Naive thymus-derived CD4-positive, alpha-beta T cell (primary cell): ENCODE measurements at places on chromosomes 6 and 20.

DNA sequence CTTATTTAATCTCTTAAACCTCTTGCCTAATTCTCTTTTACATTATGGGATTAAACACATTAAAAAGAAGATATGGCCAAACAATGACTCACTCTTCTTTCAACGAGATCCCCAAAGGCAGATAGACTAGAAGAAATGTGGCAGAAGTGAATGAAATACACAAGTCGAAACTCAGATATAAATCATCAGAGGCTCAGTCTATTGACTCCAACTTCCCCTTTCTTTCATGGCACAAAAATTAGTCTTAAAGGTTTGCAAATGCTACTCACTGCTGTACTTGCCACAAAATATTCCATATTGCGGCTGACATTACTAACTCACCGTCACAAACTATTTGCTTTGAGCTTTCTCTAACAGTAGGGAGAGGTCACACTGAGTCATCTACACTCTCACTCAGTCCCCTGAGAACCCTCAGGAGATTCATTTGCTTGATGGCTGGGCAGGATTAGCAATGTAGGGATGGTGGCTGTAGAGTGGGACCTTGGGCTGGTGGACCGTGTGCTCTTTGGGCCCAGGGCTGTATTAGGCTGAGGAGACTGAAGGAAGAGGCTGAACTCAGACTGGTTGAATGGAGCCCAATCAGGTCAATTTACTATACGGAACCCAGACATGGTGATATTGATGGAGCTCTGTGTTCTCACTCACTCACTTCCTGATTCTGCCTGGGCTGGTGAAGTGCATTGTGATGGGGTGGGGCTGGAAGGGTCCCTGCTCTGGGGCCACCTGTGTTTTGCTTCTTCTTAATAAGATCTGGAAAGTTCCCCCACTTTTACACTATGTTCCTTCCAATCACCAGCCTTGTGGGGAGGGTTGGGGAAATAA is 42.8 kb upstream of the UBR2 start:
- H3K4me1 ChIP-seq: no peaks in the 10 kb centered on the region
- H3K27me3 ChIP-seq: no peaks in the 10 kb centered on the region
- H3K36me3 ChIP-seq: no peaks in the 10 kb centered on the region

DNA sequence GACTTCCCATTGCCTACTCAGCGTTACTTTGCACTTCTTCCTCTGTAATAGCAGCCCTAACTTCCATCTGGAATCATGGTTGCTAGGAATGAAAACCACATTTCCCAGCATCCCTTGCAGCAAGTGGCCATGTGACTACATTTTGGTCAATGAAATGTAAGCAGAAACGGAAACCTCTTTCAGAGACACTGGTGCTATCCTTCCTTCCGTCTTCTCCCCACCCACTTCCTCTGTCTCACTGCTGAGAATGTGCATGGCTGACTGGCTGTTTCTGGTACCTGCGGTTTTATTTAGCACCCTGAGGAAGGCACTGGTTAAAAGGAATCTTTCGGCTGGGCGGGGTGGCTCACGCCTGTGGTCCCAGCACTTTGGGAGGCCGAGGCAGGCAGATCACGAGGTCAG is 107.4 kb downstream of the SCML4 start:
- H3K27ac ChIP-seq: peak overlapping the region; percentile 49
- H3K4me3 ChIP-seq: no peak overlapping the region
- H3K36me3 ChIP-seq: no peaks in the 10 kb centered on the region
- DNase-seq: peak; percentile 84
- H3K4me1 ChIP-seq: peaks cover 57% of the 10 kb centered on the region

GRCh38 chr6:164628302-164628931 is 681.0 kb downstream of the C6orf118 start:
- no peak overlapping the region for H3K27ac ChIP-seq
- no peak for DNase-seq
- H3K4me3 ChIP-seq: no peak overlapping the region
- no peaks in the 10 kb centered on the region for H3K4me1 ChIP-seq
- H3K36me3 ChIP-seq: no peaks in the 10 kb centered on the region
- no peaks in the 10 kb centered on the region for H3K27me3 ChIP-seq

DNA sequence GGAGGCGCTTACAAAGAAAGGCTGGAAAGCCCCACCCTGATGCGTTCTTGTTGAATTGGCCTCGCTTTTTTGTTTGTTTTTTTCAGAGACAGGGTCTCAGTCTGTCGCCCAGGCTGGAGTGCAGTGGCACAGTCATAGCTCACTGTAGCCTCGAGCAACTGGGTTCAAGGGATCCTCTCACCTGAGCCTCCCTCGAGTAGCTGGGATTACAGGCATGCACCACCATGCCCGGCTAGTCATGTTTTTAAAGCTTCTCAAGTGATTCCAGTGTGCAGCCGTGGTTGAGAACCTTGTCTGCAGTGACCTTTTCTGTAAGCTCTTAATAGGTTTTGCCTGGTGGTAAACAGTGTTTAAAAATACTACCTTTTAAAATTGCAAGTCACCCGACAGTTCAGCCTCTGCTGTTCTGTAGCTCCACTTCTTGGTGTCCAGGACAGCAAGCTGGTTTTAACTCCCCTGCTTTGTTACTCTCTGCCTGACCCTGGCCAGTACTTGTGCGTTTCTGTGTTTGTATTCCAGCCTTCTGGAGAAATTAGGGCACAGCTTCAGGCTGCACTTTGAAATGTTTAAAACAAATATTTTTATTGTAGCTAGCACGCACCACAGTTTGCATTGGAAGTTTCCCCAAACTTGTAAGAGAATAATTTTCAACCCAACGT is 54.4 kb downstream of the KDM1B start:
- H3K4me3 ChIP-seq: no peak overlapping the region
- no peaks in the 10 kb centered on the region for H3K4me1 ChIP-seq
- no peaks in the 10 kb centered on the region for H3K27me3 ChIP-seq
- no peak for DNase-seq
- H3K36me3 ChIP-seq: peaks cover 9% of the 10 kb centered on the region
- no peak overlapping the region for H3K27ac ChIP-seq

DNA sequence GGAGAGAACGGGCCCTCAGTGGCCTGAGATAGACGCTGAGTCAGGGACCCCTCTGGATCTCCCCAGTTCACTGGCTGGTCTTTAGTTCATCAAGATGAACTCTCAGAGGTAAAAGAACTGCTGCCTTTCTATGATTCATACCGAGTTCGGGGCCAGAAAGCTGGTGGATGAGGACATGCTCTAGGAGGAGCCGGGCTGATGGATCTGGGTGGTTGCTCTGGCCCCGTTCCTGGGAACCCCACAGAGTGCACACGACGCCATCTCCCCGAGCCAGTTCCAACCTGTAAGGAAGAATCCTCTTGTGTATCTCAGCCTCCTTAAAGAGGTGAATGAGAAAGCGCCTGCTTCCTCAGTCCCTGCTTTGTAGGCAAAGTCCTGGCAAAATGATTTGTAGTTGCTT is 142.6 kb upstream of the PDE10A start:
- no peaks in the 10 kb centered on the region for H3K36me3 ChIP-seq
- no peaks in the 10 kb centered on the region for H3K4me1 ChIP-seq
- H3K27me3 ChIP-seq: no peaks in the 10 kb centered on the region
- no peak overlapping the region for H3K4me3 ChIP-seq
- H3K27ac ChIP-seq: no peak overlapping the region

GRCh38 chr6:153125032-153125431 is 6.0 kb downstream of the RGS17 start:
- H3K27me3 ChIP-seq: peaks cover 8% of the 10 kb centered on the region
- H3K4me3 ChIP-seq: no peak overlapping the region
- no peaks in the 10 kb centered on the region for H3K36me3 ChIP-seq
- DNase-seq: no peak

GRCh38 chr6:119960036-119960435 is 610.5 kb upstream of the MAN1A1 start:
- H3K27me3 ChIP-seq: no peaks in the 10 kb centered on the region
- no peaks in the 10 kb centered on the region for H3K36me3 ChIP-seq
- no peak for DNase-seq
- H3K4me1 ChIP-seq: no peaks in the 10 kb centered on the region
- no peak overlapping the region for H3K27ac ChIP-seq
- no peak overlapping the region for H3K4me3 ChIP-seq

- no peak overlapping the region for H3K27ac ChIP-seq
- no peak overlapping the region for H3K4me3 ChIP-seq
- no peaks in the 10 kb centered on the region for H3K36me3 ChIP-seq
- no peak for DNase-seq
- no peaks in the 10 kb centered on the region for H3K27me3 ChIP-seq
Measured at GRCh38 chr6:74742793-74743508, 462.9 kb downstream of the COL12A1 start.

DNA sequence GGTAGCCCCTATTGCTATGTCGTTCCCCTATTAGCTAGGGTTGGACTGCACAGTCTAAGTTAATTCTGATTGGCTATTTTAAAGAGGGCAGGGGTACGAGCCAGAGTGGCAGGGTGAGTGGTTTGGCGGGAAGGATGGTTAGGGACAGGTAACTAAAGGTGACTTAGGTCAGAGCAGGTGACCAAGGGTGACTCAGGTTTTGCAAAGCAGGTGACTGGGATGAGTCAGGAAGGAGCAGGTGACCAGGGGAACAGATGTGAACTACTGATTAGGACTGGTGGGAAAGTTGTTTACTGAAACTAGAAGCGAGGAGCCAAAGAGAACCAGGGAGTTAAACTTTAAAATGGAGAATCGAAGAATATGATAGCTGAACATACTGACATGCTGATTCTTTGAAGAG is 295.2 kb downstream of the GJA1 start:
- no peak overlapping the region for H3K4me3 ChIP-seq
- DNase-seq: no peak
- H3K27me3 ChIP-seq: no peaks in the 10 kb centered on the region
- H3K36me3 ChIP-seq: no peaks in the 10 kb centered on the region

DNA sequence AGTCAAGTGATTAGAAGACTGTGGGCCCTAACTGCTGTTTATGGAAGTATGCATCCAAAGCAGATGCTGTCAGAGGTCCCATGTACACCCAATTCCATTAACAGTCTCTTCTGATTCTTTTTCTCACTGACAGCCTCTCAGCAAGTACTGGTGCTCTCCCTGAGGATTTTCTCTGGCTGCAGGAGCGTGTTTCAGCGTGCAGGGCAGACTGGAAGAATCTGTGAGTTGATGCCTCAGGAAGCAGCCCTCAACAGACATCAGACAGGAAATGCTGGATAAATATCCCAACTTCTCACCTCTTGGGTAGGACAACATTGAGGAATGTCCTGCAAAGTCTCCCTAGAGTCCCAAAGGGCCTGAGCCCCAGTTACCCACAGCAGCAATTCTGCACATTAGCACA is 40.8 kb downstream of the ANKEF1 start:
- H3K4me1 ChIP-seq: no peaks in the 10 kb centered on the region
- no peaks in the 10 kb centered on the region for H3K36me3 ChIP-seq
- no peak overlapping the region for H3K27ac ChIP-seq

GRCh38 chr6:15503346-15503680 is 159.5 kb downstream of the DTNBP1 start:
- H3K27me3 ChIP-seq: no peaks in the 10 kb centered on the region
- H3K27ac ChIP-seq: no peak overlapping the region
- no peaks in the 10 kb centered on the region for H3K4me1 ChIP-seq
- no peak overlapping the region for H3K4me3 ChIP-seq

- peak overlapping the region; percentile 21 for H3K4me3 ChIP-seq
- no peaks in the 10 kb centered on the region for H3K27me3 ChIP-seq
- peaks cover 50% of the 10 kb centered on the region for H3K4me1 ChIP-seq
- DNase-seq: no peak
Measured at GRCh38 chr20:49281059-49281912, 3.4 kb upstream of the ZNFX1 start.

GRCh38 chr6:41280381-41281057 is 6.0 kb downstream of the TREM1 start:
- DNase-seq: no peak
- H3K4me1 ChIP-seq: peaks cover 9% of the 10 kb centered on the region
- H3K27ac ChIP-seq: no peak overlapping the region
- H3K27me3 ChIP-seq: no peaks in the 10 kb centered on the region

DNA sequence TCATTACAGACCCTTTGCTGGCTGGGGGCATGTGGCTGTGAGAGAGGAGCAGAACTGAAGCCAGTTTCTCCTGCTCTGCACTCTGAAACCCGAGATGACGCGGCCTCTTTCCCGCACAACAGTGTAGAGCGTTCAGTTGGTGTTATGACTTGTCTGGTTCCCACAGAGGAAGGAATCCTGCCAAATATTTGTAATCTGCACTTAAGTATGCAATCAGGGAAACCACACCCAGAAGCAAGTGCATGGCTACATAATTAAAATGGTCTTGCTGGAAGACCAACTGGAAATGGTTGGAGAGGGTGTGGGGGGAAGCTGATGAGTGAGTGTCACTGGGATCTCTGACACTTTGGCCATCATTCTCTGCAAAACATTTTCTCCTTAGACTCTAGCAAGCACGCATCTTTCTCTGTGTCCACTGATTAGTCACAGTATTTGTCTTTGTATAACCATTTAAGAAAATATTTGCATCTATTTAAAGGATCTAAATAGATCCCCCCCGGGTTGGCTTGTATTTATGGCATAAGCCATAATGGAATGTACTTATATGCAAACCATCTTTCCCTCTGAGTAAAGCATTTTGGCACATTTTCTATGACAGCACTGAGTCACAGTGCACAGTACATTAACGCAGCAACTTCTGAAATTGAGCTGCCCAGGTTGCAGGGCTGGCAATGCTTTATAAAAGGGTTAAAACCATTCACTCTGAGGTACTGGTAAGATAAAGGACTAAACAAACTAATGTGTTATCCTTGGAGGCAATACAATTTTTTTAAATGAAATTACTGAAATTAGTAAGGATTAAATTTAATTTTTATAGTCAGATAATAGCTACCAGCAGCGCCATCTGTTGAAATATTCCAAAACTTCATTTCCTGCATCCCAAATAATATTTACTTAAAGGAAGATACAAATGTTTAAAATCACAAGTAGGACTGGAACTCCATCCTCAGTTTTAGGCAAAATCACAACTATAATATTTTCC is 76.7 kb downstream of the FOXC1 start:
- no peak overlapping the region for H3K27ac ChIP-seq
- no peak for DNase-seq
- H3K27me3 ChIP-seq: no peaks in the 10 kb centered on the region
- no peaks in the 10 kb centered on the region for H3K4me1 ChIP-seq

- H3K4me3 ChIP-seq: no peak overlapping the region
- no peak overlapping the region for H3K27ac ChIP-seq
- no peak for DNase-seq
- no peaks in the 10 kb centered on the region for H3K4me1 ChIP-seq
Measured at GRCh38 chr20:44367746-44368145, 12.2 kb downstream of the HNF4A start.

DNA sequence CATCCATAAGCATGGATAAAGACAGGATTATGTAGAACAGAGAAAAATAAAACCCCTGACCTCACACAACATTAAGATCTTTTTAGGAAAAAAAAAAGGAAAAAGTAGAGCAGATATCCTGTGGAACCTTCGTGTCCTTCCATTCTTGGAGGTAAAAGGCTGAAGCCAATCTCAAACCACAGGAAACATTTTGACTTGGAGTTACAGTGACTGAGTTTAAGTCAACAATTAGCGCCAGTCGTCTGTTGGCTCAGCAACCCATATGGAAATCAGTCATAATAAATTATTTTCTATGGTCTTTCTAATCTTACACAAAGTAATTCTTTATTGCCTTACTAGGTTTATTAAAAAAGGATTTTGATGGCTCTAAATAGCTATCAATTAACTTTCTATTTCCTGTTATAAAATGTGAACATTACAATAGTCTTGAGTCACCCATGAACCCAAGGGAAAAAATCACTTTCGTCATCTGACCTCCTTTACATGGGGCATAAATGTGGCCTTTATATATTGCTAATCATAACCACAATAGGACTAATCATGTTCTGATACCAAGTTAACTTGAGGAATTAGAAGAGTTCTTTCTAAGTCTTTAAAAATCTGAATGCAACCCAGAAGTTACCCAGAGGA is 592.9 kb downstream of the TFAP2B start:
- H3K36me3 ChIP-seq: no peaks in the 10 kb centered on the region
- no peak for DNase-seq
- no peaks in the 10 kb centered on the region for H3K27me3 ChIP-seq
- H3K4me3 ChIP-seq: no peak overlapping the region
